ENCODE measurements at places on chromosomes 7 and 10.

DNA sequence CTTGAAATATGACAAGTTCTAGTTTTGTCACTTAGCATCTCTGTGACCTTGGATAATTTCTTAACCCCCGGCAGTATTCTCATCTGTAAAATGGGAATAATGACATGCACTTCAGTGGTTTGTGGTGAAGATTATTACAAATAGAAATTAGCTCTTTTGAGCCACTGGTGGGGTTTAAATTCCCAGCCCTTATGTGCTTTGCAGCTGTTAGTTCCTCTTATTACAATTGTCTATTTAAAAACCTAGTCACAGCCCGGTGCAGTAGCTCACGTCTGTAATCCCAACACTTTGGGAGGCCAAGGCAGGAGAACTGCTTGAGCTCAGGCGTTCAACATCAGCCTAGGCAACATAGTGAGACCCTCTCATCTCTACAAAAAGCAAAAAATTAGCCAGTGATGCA is 30.1 kb downstream of the CAV1 start:
- DNase-seq = no peak

GRCh38 chr7:129644634-129645230 is 33.2 kb downstream of the NRF1 start:
- no peak for DNase-seq

- no peak for DNase-seq
Measured at GRCh38 chr10:24180891-24181290, 28.0 kb upstream of the KIAA1217 start.

DNA sequence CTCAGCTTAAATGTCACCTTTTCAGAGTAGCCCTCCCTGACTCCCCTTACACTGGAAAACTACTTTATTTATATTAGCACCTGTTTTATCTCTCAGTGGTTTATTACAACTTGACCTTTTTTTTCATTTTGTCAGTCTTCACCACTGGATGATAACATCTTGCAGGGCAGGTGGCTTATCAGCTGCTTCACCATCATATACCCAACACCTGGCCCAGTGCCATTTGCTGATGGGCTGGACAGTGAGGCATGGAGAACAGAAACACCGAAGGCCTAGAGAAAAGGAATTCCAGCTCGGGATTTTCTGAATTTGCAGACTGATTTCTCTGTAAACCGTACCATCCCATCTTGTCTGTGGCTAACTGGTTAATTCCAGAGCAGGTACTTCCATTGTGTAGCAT is 48.5 kb downstream of the SORCS3 start:
- no peak for DNase-seq

GRCh38 chr7:88101769-88102168 is 118.1 kb downstream of the SRI start:
- DNase-seq = no peak

GRCh38 chr7:30313348-30313747 is 29.0 kb downstream of the ZNRF2 start:
- DNase-seq = no peak

- no peak for DNase-seq
Measured at GRCh38 chr7:105972276-105972675, 9.2 kb downstream of the CDHR3 start.

DNA sequence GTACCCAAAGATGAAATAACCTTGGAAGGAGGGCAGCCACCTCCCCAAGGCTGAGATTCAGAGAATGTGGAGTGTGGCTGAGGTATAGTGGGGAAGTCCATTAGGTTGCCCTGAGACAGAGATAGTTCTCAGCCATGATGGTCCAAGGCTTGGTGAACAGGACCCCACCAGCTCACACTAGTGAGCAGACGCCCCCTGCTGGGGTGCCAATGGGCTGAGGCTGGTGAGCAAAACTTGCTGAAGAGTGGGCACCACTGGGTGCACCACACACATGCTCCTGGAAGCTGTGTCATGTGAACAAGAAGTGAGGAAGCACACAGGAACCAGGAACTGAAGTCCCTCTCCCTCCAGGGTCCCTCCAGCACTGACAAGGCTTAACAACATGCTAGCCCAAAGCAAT is 8.9 kb downstream of the FBXL13 start:
- peak; percentile 17 for DNase-seq

DNA sequence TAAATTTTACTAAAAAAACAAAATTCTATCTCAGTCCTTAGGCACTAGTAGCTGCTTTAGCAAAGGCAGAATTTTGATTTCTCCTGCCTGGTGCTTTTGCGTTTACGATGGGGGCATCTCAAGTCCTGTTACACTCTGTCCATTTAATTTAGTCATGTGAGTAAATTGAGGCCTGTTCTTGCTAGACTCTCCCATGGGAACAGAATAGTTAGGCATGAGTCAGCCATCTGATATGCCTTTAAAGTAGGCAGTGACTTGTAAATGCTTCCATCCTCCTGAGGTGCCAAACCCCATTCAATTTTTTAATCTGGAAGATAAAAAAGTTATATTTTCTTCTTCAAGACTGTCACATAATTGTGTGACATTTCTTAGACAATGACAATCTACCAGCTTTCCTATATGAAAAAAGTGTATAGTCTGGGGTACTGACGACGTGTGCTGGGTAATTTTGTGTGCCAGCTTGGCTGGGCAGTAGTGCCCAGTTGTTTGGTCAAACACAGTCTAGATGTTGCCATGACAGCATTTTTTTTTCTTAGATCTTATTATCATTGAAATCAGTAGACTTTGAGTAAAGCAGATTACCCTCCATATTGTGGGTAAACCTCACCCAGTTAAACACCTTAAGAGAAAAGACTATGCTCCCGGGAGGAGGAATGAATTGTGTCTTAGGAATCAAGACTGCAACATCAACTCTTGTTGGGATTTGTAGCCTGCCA is 603.4 kb downstream of the SORCS1 start:
- DNase-seq = no peak

GRCh38 chr10:131115801-131116200 is 195.7 kb downstream of the TCERG1L start:
- DNase-seq = no peak

All from NCI-H1048 (cell line).